Skin of body (tissue), 3 donors: ENCODE measurements at places on chromosomes 2 and 18. TPM values are rescaled to one million over a fixed set of nuclear protein-coding genes. Genes with fewer than 3 reads are reported as not detected.
A peak's percentile ranks its signal among the peaks of the same experiment; 100 is the strongest.

Gene PDE6D
- 14.2 TPM for total RNA-seq

Gene AKAIN1
- total RNA-seq: not detected

Gene PIEZO2
- total RNA-seq: 51.0 TPM

Gene UGT1A10
- total RNA-seq: not detected

Gene TSPYL6
- not detected for total RNA-seq

Gene COMMD1
- total RNA-seq: 34.8 TPM

Gene LRATD1
- 27.8 TPM for total RNA-seq

Gene ACMSD
- not detected for total RNA-seq

- DNase-seq: peak; percentile 45
Measured at GRCh38 chr2:100948942-100949811, 52.9 kb upstream of the RPL31 start.

- DNase-seq: no peak
Measured at GRCh38 chr2:133489641-133490410, 78.4 kb downstream of the NCKAP5 start.

GRCh38 chr2:54456612-54457322, 640 bp downstream of the SPTBN1 start:
- DNase-seq: no peak

GRCh38 chr18:44899832-44900231, 219.1 kb downstream of the SETBP1 start:
- DNase-seq: no peak

- DNase-seq: no peak
Measured at GRCh38 chr2:14735696-14736095, 103.2 kb downstream of the LRATD1 start.

GRCh38 chr2:74668087-74668486, 14.0 kb downstream of the SEMA4F start:
- DNase-seq: no peak

GRCh38 chr2:106956879-106957278, 70.9 kb upstream of the ST6GAL2 start:
- peak; percentile 95 for DNase-seq
